ENCODE measurements at places on chromosomes 2 and 18.

GRCh38 chr18:36402765-36403396, 105.4 kb downstream of the FHOD3 start:
- DNase-seq, result peak; percentile 79

GRCh38 chr18:55179835-55180234, 220.6 kb upstream of the CCDC68 start:
- DNase-seq, result no peak

DNA sequence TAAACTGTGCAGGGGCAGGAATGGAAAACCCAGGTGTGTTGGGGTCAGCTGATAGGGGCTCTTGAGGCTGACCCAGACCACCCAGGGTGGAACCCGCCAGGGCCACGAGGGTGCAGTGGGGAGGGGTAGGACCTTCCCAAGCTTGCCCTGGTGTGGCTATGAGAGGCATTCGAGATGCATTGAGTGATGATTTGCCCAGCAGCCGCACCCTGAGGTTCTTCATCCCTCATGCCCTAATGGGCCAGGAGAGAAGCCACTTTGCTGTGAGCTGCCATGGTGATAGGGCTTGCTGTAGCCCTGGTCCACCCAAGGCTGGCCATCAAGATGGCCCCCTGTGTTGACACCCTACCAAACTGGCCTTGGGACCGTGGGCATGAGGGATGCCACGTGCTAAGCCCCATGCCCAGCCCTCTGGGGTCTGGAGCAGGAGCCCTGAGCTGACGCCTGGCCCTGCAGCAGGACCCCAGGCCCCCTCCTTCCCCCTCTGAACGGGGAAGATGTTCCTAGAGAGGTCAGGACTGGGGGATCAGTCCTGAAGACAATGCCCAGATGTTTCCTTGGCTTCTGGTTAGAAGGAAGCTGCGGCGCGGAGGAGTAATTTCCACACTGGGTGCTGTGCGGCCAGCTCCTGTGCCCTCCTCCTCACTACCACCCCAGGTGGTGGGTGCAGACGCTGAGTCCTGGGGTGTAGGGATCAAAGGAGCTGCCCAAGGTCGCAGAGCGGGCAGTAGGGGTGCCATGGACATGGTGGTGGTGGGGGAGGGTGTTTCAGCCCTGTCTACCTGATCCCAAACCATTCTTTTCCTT, 122.5 kb upstream of the HDAC4 start:
- peak; percentile 41 for DNase-seq

DNA sequence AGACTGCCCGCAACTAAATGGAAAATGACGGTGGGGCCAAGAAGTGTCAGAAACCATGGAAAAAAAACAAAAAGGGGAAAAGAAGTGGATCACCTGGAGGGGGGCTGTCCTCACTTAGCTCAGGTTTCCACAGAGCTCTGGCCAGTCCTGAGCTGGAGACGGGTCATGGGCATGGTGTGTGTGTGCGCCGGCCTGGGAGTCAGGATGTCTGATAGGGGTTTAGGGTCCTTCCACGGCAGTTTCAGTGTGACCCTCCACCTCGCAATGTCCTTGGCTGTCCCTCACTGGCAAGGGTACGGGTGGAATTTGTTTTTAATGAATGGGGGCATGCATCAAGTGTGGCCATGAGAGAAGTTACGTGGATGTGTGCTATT, 133.2 kb upstream of the MEIS1 start:
- DNase-seq, result no peak
